ENCODE measurements at places on chromosomes 1 and 21.

DNA sequence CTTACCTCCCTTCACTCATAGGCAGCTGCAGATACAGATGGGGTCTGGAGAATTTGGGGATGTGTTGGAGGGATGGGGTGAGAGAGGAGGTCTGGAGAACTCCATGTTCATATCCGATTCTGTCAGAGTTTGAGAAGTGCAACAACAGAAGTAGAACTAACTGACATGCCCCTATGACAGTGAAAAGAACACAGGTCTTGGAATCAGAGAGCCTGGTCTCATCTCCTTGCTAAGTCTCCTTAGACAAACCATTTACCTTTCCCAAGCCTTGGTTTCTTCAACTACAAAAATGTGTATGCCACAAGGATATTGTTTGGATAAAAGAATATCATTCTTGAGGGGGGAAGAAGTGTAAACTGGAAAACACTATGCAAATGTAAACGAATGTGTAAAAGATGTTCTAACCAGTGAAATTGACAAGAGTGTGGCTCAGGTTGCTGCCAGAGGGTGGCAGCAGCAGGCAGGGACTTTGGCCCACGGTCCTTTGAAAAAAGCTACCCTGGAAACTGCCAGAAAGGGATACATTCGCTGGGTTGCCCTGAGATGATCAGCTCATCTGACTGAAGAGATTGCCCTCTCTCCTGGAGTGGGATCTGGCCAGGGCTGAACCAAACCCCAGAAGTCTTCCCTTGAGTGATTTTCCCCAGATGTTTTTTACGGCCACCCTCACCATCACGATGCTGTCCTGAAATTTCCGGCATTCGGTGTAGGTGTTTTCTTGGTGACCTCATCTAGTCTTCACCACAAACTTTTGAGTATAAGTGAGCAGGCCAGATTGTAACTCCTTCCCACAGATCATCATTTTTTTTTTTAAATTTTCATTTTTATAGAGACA is 17.0 kb upstream of the CD2 start:
- DNase-seq: no peak

- no peak for DNase-seq
Measured at GRCh38 chr1:30024411-30025195, 698.8 kb downstream of the MATN1 start.

DNA sequence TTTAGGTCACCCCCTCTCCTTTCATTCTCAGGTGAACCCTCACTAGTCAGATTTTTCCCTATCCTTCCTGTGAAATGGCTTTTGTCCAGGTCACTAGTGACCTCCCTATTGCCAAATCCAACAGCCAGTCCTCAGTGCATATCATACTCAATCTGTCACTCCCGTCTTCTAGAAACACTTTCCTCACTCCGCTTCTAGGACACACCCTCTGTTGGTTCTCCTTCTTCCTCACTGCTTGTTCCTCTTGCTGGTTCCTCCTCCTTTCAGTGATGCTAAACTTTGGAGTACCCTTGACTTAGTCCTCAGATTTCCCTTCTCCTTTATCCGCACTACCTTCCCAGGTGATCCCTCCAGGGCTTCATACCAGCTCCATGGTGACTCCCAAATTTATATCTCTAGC is 94.3 kb downstream of the RNF220 start:
- no peak for DNase-seq

DNA sequence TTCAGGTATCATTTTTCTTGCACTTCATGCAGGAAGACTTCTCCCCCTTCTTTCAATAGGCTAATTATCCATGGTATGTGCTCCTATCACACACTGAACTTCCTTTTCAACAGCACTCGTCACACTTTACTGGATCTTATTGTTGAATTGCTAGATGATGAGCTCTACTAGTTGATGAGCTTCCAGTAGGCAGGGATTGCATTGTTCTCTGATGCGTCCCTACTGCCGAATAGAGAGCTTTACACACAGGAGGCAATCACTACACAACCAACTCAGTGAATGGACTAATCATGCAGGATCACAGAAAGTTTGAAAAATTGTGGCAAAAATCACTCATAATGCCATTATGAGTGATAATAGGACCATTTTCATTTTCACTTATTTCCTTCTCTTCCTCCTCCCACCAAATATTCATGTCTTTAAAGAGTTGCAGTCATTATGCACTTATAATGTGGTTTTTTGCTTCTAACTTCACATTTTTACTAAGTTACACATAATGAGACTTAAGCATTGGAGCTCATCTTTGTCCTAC is 128.1 kb upstream of the ZNF648 start:
- DNase-seq: no peak

DNA sequence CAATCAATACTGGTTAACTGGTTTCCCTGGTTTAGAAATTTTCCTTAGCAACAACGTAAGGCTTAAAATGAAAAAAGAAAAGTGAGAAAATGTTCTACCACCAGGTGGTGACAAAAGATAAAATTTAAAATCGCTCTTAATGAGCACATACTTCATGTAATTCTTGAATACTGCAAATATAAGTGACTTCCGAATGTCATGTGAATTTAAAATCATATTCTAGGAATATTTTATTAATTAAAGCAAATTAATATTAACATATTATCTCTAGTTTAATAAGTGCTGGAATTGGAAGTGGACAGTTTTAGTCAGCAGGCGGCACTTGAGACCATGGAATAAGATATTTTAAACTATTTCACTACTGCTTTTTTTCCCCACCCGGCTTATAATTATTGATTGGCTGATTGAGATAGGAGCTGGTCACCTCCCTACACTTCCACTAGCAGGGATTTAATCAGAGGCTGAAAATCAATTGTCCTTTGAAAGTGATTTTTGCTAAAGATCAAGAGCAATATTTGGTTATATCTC is 5.0 kb upstream of the ADAMTS1 start:
- no peak for DNase-seq

DNA sequence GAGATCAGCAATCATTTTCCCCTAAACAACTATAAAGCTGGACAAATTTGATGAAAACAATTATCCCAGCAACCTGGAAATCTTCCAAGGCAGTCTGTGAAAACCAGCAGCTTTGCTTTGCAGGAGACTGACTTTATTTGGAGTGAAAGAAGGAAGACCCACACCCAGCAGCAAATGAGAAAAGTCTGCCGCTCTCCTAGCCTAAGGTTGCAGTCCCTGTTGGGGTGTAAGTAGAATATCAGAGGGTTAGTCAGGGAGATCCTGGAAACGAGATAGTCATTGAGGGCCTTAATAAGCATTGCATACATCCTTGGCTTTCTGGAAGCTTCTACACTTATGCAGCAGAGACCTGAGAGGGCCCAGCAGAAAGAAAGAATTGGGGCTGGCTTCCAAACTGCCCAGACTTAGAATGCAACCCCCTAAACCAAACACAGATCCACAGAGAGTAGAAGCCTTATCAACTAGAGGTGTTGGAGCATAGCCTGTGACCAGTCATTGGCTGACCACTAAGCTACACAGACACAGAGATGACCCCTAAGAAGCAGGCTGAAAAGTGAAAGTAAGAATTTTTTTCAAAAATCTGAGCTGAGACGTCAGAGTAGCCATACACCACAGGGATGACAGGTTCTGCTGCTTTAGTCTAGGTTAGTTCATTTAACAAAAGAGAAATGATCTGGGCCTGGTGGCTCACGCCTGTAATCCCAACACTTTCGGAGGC is 98.3 kb downstream of the LYPLAL1 start:
- DNase-seq: no peak

DNA sequence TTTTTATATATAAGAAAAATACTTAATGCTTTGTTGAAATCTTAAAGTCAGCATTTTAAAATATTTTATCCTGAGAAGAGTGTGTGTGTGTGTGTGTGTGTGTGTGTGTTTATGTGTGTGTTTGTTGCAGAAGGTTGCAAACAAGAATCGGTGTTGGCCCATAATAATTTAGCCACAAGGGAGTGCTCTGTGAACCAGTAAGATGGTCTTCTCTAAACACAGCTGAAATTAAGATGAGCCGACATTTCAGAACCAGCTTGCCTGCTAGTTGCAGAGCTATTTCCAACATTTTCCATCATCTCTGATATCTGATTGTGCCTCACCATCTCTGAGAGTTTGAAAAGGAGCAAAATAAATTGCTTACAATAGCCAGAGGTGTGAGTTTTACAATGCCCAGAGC is 158.8 kb upstream of the SGIP1 start:
- no peak for DNase-seq

- no peak for DNase-seq
Measured at GRCh38 chr1:166283190-166283589, 116.4 kb upstream of the FAM78B start.

- no peak for DNase-seq
Measured at GRCh38 chr1:244369256-244370057, 82.3 kb downstream of the ADSS2 start.

- DNase-seq: no peak
Measured at GRCh38 chr1:111192658-111193519, 7.6 kb downstream of the DENND2D start.

- DNase-seq: no peak
Measured at GRCh38 chr1:162204129-162204822, 134.8 kb downstream of the NOS1AP start.

GRCh38 chr1:155990005-155990739 is 11.8 kb upstream of the ARHGEF2 start:
- no peak for DNase-seq

DNA sequence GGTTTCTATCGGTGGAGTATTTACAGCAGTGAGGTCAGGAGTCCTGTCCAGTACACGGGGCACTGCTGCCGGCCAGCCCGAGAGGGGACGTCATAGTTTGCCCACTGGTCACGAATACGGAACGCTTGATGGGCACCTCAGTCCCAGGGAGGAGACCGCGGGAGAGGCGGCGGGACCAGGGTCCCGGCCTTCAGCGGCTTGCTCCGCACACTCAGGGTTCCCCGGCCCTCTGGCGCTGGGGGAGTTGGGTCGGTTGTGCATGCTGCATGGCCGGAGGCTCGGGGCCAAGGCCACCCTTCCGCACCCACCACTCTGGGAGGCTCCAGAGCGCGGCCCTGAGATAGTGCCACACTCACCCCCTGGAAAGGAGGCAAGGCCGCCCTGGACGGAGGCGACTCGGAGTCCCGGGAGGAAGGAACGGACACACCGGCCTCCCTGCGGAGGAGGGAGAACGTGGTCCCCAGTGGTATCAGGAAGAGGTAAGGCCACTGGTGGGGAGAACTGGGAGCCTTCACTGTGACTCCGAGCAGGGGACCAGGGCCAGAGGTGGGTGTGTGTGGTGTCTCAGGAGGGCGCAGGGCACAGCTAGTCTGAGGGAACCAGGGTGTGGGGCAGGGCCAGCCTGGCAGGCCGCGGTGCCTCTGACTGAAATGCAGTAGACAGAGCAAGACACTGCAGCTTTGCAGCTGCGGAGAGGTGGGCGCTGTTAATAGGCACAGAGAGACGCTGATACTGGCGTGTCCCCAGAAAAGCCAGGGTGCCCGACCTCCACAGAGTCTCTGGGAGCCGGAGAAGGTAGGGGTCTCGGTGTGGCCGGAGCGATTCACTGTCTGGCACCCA is 28.6 kb upstream of the PRSS38 start:
- DNase-seq: no peak

DNA sequence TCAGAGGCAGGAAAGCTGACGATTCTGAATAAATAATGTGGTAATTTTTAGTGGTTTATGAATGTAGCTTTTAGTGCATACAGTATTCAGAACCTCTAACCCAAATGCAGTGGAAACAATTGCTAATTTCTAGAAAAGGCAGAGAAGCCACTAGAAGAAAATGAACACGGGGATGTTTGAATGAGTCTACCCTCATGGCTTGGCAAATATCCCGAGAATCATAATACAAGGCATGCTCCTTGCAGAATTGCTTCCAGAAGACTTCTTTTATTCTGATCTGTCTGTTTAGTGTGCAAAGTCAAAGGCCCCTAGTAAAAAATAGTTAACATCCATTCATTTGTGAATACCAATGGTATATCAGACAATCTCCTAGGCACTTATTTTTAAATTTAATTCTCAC is 246.8 kb downstream of the LMO4 start:
- no peak for DNase-seq

DNA sequence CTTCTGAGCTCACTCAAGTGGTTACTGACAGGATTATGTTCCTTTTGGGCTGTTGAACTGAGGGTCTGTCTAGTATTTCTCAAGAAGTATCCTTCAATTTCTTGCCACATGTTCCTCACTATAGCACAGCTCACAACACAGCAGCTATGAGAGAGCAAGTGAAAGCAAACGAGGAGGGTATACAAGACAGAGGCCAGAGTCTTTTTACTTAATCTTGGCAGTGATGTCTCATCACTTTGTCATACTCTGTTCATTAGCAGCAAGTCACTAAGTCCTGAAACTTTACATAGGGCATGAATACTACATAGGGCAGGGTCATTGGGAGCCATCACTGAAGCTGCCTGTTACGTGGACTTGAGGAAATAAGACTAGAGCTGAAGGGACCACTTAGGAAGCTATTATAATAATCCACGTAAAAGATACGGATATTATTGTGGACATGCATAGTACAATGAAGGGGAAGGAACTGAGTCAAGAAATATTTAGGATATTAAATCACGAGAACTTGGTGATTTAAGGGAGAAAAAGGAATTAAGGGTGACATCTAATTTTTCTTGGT is 63.7 kb downstream of the SLC30A7 start:
- DNase-seq: no peak

DNA sequence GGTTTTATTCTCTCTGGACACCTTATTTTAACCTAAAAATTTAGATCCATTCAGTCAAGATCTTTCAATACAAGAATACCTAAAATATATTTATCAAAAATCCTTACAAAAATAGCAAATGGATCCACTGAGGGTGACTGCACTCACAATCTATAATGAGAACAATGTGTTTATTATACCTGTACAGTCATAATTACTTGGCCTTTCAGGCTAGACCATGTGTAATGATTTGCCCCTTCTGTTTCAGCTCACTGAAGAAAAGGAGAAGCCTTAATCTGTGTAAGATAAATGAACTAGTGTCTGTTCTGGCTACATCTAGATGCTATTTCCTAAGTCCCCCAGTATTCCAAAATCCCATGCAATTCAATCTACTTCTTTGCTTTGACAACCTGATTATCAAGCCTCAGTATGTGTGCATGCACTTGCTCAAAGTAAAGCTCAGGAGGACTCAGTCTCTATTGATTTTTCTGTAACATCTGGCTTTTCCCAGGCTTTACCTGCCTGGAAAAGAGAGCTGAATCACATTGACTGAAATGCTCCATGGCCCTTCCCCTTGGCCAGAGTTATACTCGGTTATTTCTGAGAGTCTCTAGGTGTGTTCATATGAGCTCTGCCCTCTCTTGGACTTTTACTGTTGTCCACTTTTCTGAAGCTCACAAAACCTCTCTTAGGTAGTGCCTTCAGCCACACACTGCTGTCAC is 27.6 kb downstream of the CRP start:
- DNase-seq: no peak

GRCh38 chr1:1074631-1075147 is 583 bp upstream of the RNF223 start:
- no peak for DNase-seq

DNA sequence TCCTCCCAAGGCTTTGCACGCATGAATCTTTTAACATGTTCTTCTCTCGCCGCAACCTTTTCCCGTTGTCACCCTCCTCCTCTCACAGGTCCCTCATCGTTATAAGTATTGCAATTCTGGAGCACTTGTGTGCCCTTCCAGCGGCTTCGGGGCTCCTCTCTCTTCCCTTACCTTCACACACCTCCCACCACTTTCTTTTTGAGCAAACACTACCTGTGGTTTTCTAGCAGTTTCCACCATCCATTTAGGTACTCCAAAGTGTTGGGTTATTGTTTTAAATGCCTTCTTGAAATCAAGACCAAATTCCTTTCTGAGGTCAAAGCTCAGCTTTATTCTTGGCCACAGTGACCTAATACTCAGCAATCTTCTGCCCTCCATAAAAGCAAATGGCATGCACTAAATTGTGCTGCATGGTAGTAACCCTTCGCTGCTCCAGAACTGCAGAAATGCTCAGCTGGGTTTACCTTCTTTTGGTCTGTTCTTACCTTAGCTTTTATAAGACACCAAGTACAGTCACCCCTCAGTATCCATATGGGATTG is 472.4 kb downstream of the SETD4 start:
- no peak for DNase-seq

All from cortex of kidney (tissue), 1 donor.